Sciatic nerve (tissue), 2 donors: ENCODE measurements at places on chromosomes 7 and 10.

DNA sequence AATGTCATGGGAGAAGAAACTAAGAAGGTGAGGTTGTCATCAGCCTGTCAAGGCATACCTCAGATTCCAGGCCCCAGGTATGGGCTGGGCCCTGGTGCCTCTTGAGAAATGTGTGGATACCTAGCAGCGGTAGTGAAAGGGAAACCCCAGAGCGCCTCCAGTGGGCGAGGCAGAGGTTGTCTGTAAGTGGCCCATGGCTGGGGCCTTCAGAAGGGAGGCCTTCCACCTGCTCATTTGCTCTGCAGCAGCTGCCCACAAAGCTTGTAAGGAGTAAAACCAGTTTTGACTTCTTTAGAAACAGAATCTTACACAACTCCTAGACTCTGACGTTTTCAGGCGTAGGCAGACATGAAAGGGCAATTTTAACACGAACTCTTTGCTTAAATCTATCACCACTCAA, 509.9 kb downstream of the PARD3 start:
- DNase-seq = no peak

- no peak for DNase-seq
These were observed 44.9 kb downstream of the FIGNL1 start for GRCh38 chr7:50405221-50405620.

- DNase-seq = no peak
These were observed 15.9 kb downstream of the LRRC18 start for GRCh38 chr10:48923748-48924147.

DNA sequence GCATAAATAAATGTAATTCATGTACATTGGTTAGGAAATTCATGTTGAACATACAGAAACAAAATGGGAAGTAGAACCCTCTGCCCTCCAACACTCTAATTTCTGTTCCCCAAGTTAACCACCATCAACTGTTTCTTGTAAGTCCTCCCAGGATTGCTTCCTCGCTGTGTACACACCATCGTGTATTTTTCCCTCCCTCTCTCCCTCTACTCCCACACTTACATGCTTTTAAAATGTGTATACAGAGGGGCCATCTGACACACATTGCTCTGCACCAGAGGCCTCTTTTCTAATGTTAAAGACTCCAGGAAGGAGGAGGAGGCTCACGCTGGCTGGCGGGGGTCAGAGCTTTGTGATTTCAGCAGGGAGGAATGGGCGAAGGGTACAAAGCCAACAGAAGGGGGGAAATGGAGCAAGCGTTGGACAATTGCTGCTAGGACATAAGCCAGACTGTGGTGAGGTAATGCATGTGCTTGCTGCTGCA, 1.9 kb upstream of the EPHA1 start:
- no peak for DNase-seq

DNA sequence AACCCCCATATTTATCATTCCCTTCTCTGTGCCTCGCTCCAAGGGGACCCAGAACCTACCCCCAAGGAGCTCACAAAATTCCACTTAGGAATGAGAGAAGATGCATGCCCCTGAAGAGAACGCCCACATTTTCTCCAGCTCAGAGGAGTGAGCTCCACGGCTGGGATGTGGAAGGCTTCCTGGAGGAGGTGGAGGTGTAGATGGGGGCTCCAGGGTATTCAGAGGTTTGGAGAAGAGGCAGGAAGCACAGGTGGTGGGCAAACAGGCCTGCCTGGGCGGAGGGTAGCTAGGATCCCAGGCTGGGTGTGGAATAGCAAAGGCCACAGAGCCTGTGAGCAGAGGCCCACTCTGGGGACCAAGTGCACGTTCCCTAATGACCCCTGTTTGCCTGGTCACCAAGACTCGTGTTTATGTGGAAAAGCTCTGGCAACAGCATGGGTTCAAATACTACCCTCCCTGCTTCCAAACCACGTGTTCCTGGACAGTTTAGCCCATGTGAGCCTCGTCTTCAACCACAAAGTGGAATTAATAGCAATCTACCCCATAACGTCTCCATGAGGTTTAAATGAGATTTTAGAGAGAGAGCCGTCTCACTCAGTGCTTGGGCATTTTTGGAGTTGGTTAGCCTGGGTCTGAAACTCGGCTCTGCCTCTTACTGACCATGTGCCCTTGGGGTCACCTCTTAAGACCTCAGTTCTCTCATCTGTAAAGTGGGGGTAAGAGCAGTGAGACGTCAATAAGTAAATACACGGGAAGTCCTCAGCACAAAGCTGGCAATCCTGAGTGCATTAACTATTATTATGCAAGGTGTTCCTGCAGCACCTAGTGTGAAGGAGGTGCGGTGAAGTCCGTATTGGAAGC, 24.7 kb downstream of the UNC5B start:
- DNase-seq = no peak

- no peak for DNase-seq
These were observed 37.4 kb upstream of the YAE1 start for GRCh38 chr7:39528849-39529248.

DNA sequence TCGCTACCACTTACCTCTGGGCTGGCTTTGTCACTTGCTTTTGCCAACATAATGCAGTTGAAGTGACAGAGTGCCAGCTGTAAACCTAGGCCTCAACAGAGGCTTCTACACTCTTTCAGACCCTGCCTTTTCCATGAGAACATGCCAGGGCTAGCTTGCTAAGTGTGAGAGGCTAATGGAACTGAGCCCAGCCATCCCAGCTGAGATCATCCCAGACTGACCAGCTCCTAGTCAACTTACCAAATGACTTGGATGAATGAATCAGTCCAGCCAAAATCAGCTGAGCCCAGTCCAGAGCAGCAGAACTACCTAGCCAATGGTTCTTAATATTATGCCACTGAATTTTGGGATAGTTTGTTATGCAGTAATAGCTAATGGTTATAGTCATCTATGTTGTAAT, 34.7 kb upstream of the MKLN1 start:
- DNase-seq = no peak

GRCh38 chr7:105698531-105698930, 117.2 kb upstream of the EFCAB10 start:
- no peak for DNase-seq

GRCh38 chr7:142579946-142580345, 169.3 kb upstream of the PRSS1 start:
- no peak for DNase-seq

DNA sequence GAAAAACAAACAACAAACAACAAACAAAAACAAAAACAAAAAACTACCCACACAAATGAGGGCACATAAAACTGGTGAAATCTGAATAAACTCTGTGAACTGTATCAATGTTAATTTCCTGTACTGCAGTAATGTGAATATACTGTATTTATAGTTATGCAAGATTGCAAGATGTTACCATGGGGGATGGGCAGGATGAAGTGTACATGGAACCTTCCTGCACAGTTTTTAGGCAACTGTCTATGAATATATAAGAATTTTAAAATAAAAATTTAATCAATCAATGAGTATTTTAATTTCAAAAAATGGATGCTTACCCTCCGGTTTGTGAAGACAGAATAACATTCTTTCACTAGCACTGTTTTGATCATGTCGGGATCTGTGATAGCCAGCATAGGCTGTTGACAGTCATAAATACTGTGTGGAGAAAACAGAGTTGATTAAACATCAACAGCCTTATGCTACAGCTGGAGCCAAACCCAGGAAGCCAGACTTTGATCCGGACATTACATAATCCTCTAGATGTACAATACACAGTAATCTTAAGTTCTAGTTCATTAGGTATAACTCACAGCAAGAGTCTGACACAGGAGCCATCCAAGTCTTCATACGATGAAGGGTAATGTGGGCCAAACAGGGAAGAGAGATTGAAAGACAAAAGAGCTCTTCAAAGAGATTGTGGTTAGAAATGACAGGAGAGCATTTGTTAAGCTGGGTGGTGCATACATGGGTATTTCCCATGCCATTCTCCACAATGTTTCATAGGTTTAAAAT, 14.8 kb downstream of the CYP3A7 start:
- DNase-seq = no peak

DNA sequence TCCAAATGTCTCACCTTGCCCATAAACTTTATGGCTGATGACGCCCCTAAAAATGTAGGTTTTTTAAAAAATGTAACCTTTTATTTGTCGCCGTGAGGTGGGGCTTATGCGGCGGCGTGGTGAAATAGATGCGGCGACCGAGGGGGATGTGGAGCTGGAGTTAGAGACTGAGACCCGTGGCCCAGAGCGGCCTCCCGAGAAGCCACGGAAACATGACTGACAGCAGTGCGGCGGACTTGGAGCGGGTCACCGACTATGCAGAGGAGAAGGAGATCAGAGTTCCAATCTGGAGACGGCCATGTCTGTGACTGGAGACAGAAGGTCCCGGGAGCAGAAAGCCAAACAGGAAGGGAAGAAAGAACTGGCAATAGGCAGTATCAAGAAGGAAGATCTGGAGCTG, 46.5 kb downstream of the C7orf33 start:
- DNase-seq = no peak

- no peak for DNase-seq
These were observed 18.5 kb downstream of the VSTM2A start for GRCh38 chr7:54560723-54561122.

GRCh38 chr7:17940951-17941431, 697 bp upstream of the SNX13 start:
- no peak for DNase-seq

DNA sequence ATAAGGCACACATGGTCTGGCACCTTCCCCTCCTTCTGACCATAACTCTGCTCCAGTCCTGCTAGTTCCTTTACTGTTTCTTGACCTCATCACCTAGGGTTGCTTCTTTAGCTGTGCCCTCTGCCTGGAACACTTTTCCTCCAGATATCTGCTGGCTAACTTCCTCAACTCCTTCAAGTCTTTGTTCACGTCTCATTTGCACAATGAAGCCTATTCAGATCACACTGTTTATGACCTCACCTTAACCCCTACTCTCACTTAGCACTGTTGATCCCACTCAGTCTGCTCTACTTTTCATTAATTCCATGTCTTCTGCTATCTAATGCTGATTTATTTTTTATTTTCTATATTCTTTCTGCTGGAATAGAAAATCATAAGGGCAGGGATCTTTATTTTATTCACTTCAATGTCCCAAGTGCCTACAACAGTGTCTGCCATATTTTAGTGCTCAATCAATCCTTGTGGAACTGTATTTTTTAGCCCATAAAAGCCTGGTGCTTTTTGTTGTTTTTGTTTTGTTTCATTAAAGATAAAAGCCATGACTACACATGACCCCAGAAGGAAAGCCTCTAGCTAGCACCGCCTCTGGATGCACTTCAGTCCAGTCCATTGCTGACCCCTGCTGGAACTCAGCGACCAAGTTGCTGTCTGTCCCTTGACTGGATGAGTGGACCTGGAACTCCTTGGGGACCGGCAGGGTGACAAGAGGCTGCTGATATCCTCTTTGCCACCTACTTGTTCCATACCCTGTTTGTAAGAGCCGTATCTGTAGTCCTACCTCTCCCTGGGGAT, 12.3 kb downstream of the KLF14 start:
- peak; percentile 73 for DNase-seq

DNA sequence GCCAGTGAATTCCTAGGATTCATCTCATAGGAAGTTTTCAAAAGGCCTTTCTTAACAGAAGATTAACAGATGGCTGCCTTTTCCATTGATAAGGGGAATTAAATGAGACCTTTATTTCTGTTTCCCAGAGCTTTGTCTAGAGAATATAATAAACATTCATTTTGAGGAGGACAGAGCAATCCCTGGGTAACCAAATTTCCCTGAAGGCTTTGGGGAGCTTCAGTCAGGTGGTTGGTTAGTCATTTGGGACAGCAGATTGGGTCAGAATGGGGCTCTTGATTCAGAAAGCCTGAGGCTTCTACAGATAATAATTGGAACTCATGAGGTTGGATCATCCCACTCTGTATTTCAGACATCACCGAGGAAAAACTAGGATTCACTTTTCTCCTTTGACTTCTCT, 21.8 kb downstream of the MXI1 start:
- no peak for DNase-seq

DNA sequence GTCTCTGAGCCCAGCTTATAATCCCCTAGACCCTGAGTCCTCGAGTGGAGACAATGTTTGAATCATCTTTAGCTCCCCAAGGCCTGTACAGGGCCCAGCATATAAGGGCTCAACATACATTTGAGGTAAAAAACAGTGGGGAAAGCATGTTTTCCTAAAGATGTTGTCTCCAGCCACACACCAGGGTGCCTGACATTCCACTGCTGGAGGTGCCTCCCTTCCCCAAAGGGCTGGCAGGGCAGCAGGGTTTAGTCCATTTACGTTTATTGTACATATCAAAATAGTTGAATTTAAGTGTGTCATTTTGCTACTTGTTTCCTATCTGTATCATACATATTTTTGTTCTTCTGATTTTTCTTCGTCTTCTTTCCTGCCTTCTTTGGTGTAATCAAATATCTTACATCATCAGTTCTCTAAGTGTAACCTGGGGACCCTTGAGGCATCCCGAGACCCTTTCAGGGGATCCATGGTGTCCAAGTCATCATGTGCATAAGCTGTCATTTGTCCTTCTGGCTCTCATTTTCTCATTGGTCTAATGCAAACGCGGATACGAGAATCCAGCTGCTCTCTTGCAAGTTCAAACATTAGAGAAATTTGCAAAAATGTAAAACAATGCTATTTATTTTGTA, 101.6 kb downstream of the PDGFA start:
- DNase-seq = peak; percentile 26

DNA sequence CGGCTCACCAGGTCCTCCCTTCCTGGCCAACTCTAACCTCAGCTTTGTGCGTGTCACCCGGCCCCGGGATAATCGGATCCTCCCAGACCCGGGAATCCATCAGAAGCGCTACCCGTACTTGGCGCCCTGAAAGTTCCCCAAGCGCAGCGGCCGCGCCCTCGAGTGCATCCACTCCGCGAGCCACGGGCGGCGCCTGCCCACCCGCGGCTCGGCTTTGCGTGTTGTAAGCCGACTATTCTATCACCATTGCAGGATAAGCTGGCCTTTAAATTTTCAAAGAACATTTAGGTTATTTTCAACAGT, 35.7 kb upstream of the EBLN1 start:
- peak; percentile 84 for DNase-seq

DNA sequence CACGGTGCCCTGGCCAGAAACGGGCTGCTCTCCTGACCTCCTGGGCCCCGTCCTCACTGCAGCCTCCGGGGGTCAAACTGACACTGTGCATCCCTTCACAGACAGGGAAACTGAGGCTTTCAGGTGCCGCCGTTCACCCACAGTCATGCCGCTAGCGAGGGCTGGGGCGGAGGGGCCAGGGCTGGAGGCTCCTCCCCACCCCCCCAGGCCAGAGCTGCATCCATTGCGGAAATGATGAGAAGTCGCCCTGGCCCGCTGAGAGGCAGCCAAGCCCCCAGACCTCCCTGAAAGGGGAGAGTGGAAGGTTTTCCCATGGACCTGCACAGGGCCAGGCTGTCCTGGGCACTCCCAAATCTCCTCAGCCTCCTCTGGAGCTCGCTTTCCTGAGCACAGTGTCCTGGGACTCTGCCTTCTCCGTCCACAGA, 16.5 kb upstream of the INPP5A start:
- peak; percentile 59 for DNase-seq

- DNase-seq = no peak
These were observed 96.9 kb downstream of the IQUB start for GRCh38 chr7:123437447-123437995.

GRCh38 chr10:5619362-5620211, 46.8 kb downstream of the ASB13 start:
- DNase-seq = peak; percentile 80
